ENCODE measurements at places on chromosomes 12 and 14.

- DNase-seq: no peak
Observed at GRCh38 chr12:72036393-72036792, 97.7 kb downstream of the TPH2 start.

DNA sequence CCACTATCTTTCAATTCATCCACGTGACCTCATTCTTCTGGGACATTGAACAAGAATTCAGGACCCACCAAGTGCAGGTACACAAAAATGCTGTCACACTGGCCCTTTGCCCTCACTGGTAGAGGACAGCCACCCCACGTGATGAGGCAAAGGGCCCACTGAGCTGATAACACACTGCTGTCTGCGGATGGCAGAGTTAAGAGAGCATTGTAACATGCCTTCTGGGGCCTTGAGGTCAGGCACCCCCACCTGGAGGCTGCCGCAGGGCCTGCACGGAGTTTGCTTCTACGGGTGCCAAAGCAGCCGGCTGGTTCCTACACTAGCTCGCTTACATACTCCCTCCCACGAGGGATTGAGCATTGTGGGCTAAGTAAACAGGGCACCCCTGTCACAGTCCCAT lies 101.0 kb downstream of the LRIG3 start:
- no peak for DNase-seq

DNA sequence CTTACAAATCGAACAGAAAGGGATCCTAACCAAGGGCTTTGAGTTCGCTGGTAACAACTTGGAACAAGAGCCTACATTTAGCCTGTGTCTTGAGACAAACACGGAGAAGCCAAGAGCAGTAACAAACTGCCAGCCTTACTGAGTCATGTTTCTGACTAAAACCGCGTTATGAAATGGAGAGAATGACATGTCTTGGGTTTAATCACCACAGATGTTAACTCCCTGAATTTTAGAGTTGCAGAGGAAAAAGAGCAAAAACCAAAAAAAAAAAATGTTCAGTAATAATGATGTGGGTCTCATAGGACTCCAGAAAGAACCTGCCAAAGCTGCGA lies 1.0 kb downstream of the BLTP3B start:
- no peak for DNase-seq

- no peak for DNase-seq
Observed at GRCh38 chr12:64779354-64779974, 20.3 kb upstream of the GNS start.
